RCC 7860 (cell line): ENCODE measurements at places on chromosomes 7 and 10.

GRCh38 chr10:101222683-101223273 is 6.5 kb downstream of the LBX1 start:
- DNase-seq = no peak

DNA sequence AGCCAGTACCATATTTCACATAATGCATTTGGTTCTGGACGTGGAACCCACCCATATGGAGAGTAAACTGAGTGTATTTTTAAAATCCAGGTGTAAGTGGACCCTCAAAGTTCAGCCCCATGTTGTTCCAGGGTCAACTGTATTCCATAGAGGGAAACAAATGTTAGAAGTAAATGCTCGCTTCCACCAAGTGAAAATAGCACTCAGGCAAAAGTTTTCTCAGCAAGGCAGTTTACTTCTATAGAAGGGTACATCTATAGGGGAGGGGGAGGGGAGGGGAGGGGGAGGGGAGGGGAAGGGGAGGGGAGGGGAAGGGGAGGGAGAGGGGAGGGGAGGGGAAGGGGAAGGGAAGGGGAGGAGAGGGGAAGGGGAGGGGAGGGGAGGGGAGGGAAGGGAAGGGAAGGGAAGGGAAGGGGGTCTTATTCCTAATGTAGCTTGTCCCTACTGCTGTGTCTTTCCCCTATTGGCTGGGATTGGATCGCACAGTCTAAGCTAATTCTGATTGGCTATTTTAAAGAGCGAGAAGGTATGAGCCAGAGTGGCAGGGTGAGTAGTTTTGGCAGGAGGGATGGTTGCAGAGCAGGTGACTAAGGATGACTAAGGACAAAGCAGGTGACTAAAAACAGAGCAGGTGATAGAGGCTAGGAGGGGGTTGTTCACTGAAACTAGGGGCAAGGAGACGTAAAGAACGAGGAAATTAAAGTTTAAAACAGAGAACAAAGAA is 29.1 kb downstream of the GARIN1A start:
- DNase-seq = no peak

DNA sequence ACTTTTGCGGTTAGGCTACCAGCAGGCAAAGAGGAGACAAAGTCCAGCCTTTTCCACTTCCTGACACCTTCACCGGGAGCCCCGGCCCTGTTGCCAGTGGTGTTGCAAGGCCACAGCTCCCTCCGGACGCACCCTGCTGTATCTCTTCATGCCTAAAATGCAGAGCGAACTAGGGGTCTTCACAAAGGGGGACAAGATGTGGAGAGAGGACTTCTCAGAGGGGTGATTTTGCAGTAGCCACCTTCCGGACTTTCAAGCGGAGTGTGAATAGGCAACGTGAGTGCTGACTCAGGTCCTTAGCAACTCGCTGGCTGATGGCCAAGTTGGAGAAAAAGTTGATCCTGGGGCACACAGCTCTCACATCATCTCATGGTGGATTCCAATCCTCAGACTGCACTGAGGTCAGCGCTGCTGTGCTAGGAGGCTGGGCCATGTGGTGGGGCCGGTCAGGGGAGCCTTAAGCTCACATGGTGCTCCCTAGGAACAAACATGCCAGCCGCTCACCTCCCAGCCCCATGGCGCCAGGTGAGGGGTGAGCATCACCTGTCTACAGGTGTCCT is 166.3 kb downstream of the LCOR start:
- peak; percentile 64 for DNase-seq

DNA sequence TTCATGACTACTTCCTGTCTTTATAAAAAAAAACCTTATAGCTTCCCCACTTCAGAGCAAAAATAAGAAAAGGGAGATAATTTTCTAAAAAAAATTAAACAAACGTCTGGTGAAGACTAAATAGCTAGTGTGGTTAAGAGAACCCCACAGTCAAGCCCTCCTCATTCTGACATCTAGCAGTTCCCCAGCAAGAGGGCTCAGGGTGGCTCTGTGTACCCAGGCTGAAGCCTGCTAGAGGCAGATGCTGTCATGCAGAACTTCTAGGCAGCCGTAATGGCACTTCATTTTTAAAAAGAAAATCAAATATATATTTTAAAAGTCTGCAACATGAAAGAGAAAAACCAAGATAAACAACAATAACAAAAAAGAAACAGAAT is 223.1 kb upstream of the KLF14 start:
- no peak for DNase-seq

GRCh38 chr7:139047970-139048369 is 12.1 kb upstream of the ZC3HAV1L start:
- no peak for DNase-seq

- DNase-seq = no peak
Observed at GRCh38 chr7:158400601-158401225, 186.9 kb downstream of the PTPRN2 start.

DNA sequence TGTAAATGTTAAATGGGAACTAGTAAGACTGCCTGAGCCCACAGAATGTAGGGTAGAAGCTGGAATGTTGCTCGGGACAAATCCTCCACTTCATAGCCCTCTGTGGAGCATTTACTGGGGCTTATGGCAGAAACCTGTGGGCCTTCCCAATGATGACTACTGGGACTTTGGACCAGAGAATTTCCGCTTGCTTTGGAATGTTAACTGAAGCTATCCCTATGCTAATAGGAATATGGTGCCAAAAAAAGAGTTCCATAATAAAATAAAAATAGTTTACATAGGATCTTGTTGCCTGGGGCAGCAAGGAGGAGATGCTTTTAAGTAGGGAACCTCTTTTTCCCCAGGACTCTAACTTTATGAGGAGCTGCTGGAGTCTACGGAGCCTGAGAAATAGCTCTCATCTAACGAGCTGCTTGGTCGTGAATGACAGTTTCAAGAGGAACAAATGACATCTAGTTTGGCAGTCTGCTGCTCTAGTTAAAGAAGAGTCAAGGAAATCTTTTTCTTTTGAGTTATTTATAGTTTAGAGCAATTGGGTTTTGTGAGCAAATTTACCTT is 5.7 kb upstream of the DYNC2I1 start:
- DNase-seq = no peak

DNA sequence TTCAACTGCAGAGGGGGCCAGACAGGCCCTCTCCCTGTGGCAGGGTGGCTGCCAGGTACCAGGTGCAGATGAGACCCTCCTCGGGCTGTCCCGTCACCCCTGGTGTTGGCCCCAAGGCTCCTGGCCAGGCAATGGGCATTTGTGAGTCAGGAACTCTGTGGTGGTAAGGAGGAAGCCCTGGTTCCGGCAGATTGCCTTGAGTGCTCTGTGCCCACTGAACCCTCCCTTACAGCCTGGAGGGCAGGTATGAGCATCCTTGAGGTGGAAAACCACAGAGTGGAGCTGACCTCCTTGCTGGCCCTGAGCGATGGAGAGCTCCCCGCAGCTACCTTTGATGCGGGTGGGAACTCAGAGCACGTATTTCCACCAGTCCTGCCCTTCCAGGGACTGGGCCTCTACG is 2.0 kb downstream of the PAOX start:
- no peak for DNase-seq

DNA sequence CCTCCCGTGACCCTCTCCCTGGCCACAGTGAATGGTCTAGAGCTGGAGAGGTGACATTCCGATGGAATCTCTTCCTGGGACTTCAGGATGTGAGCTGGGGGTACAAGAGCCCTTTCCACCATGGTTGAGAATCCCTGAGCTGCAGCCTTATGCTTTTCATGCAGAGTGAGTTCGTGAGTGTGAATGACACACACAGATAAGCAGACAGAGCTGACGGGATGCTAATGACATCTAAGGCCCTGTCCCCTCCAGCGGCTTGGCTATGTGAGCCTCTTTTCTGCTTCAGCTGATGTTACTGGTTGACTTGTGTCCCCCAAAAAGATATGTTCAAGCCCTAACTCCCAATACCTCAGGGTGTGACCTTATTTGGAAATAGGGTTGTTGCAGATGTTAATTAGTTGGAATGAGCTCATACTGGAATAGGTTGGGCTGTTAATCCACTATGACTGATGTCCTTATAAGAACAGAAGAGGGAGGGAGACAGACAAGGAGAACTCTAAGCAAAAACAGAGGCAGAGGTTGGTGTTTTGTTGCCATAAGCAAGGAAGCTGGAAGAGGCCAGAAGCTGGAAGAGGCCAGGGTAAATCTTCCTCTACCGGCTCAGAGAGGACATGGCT is 111.1 kb upstream of the AFAP1L2 start:
- no peak for DNase-seq

DNA sequence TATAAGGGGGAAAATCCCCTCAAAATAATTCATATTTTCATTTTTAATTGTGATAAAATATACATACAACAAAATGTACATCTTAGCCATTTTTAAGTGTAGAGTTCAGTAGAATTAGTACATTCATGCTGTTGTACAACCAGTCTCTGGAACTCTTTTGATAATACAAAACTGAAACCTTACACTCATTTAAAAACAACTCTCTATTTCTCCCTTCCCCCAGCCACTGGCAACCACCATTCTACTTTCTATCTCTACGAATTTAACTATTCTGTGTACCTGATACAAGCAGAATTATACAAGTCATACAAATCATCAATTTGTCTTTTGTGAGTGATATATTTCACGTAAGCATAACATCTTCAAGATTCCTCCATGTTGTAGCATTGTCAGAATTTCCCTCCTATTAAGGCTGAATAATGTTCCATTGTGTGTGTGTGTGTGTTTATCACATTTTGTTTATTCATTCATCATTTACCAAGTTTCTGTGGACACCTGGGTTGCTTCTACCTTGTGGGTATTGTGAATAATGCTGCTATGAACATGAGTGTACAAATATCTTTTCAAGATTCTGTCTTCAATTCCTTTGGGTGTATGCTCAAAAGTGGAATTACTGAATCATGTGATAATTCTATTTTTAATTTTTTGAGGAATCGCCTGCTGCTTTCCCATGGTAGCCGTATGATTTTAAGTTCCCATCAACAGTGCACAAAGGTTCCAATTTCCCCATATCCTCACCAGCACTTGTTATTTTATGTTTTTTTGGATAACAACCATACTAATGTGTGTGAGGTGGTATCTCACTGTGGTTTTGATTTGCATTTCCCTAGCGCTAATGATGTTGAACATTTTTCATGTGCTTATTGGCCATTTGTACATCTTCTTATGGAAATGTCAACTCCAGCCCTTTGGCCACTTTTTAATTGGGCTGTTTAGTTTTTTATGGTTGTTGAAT is 4.7 kb upstream of the EBLN1 start:
- no peak for DNase-seq

- no peak for DNase-seq
Observed at GRCh38 chr10:87691506-87692070, 31.9 kb downstream of the PAPSS2 start.

GRCh38 chr10:114110174-114110972 is 63.6 kb downstream of the CCDC186 start:
- DNase-seq = no peak

GRCh38 chr10:35581655-35582054 is 23.5 kb upstream of the GJD4 start:
- DNase-seq = no peak

DNA sequence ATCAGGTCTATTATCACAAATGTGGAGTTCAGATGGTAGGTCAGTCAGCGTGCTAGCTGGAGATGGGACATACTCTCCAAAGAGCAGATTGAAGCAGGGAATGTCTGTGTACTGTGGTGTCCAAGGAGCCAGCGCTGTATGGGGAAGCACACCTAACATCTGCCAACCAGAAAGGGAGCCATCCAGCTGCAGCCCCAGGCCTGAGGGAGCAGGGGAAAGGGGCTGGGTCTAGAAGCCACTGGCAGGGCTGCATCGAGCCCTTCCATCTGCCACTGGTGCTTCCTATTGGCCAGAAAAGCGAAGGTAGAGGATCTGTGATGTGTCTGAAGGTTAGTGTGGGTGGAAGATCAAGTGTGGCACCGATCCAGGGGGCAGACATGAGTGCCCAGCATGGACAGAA is 8.0 kb upstream of the RAMP3 start:
- no peak for DNase-seq

GRCh38 chr10:130958981-130959751 is 352.4 kb downstream of the TCERG1L start:
- no peak for DNase-seq

- DNase-seq = peak; percentile 65
Observed at GRCh38 chr7:116173051-116174028, 37.0 kb upstream of the TES start.

- no peak for DNase-seq
Observed at GRCh38 chr10:75616076-75616475, 184.7 kb downstream of the LRMDA start.

DNA sequence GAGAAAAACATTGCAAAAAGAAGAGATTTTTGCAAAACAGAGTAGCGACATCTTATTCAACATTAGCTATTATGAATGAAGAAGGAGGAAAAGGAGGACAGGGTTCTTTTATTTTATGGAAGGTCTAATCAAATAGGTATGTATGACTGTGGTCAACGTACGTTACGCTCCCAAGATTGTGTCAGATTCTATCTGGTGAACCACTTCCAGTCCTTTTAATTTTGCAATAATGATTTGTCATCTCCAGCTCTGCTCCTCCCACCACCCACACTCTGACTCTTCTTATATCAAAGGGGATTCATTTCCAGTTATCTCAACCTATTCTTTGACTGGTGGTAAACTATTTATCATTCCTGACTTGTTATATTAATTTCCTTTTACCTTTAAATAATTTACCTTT is 259.9 kb downstream of the CACNA2D1 start:
- DNase-seq = peak; percentile 71

GRCh38 chr7:70097645-70098044 is 499.4 kb downstream of the AUTS2 start:
- no peak for DNase-seq

DNA sequence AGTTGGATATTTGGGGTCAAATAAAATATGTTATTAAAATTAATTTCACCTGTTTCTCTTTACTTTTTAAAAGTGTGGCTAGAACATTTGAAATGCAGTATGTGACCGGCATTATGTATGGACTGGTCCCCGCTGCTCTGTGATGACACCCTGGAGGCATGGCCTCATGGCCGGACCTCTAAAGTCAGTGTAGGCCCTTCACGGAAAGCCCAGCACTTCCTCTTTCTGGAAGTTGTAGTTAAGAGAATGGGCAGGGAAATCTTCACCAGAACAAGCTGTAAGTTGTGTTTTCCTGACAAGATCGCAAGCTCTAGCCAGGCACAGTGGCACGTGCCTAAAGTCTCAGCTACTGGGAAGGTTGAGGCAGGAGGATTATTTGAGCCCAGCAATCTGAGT is 38.3 kb upstream of the SRGN start:
- no peak for DNase-seq

DNA sequence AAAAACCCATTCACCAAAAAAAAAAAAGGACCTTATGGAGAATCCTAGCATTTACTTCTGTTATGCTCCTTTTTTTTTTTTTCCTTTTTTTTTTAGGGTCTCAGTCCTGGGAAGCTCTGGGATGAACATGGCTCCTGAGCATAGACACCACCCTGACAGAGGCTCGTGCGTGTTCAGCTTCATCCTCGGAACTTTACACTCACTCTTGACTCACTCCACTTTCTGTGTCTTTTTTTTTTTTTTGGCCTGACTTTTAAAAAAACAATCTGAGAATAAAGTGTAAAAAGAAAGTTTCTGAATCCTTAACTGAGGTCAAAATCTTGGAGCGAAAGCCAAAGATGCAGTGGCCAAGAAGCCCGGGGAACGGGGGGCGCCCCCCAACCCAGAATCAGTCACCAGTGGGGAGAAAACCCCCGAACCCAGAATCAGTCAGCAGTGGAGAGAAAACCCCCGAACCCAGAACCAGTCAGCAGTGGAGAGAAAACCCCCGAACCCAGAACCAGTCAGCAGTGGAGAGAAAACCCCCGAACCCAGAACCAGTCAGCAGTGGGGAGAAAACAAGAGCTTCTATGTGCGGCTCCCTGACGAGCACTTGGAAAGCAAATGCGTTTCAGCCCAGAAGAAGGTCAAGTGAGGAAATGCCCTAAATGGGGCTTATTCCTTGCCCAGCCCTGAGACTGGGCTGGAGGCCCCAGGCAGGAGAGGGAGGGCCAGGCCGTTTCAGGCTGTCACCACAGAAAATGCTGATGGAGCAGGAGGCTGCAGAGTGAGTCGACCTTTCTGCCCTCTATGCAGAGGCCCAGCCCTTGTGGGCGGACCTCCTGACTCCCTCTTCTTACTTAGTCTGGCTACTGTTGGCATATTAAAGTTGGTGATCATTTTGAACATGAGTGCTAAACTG is 19.0 kb upstream of the PFKP start:
- DNase-seq = peak; percentile 83
